COR-L47 (cell line): ENCODE measurements at places on chromosomes 6 and 20.
A peak's percentile ranks its signal among the peaks of the same experiment; 100 is the strongest.

GRCh38 chr20:53736122-53736756, 142.6 kb upstream of the ZNF217 start:
- no peak for DNase-seq

DNA sequence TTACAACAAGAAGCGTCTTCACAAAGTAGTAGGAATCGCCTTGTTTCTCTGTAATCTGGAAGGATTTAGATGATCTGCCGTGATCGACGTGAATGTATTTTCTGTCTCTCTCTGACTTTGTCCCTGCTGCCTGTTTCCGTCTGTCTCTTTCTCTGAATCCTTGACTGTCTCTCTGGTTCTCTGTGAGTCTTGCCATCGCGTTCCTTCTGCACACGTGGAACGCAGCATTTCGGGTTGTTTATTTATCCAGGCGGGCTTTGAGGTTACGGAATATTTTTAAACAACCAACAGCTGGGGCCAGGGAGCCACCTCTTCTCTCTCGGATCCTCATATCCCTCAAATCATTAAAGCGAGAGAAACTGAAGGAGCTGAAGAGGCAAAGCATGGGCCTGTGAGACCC, 215.9 kb downstream of the ZDHHC14 start:
- no peak for DNase-seq

DNA sequence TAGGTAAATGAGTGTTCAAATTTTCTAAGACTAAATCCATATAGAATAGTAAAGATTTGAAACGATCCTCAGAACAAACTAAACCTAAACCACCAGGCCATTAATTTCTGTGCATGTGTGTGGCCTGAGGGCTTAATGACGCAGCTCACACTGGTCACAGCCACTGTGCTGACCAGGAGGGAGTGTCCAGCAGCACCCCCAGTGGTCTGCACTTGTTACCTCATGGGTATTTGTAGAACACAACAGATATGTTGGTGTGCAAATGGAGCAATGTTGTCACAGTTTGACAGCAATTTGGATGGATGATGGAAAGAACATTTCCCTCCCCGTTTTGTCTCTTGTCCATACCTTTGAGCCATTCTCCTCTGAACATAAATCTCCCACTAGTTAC, 122.4 kb upstream of the EXOC2 start:
- DNase-seq, result peak; percentile 3

DNA sequence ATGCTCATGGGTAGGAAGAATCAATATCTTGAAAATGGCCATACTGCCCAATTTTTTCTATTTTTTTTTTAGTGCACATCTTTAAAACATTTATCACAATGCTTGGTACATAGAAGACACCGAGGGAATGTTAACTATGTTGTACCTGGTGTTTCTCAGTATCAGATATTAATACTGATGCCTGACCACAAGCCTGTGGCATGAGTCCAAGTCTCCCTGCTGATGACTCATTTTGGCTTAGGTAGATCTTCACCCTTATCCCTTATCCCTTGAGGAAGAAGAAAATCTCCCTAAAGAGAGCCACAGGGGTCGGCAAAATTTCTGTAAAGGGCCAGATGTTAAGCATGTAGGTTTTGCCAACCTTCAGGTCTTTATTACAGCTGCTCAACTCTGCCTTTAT, 14.5 kb downstream of the CD109 start:
- no peak for DNase-seq

DNA sequence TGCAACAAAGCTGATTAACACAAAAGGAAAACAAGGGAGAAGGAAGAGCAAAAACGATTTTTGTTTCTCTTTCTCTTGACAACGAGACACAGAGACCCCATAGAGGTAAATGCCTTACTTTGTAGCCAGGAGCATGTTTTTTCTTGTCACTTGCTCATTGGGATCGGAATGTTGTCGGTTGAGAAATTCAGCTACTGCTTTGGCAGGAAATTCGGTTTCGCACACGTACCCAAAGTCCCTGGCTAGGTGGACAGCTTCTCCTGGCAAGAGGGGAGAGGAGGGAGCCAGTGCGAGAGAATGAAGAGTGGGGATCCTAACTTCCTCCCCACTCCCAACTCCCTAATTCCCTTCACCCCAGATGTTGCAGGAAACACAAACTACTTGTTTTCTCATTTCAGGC, 14.5 kb downstream of the TFAP2A start:
- no peak for DNase-seq

DNA sequence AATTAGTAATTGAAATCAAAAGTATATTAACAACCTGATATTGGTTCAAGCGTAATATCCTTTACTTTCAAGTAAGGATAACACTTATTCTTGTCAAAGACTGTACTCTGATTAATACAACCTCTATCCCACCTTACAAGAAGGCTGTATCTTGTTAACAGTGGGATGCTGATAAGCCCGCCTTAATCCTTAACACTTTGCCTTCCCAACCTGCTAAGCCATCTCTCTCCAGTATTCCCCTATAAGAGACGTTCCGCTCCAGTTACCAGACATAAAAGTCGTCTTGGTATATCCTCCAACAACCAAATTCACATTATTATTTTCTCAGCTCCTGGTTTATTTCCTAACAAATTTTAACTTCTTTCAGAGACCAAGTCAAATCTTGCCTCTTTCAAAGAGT, 2.0 kb downstream of the BTBD9 start:
- DNase-seq, result no peak
